Bone marrow (tissue), 2 donors: ENCODE measurements at places on chromosomes 7 and 10.
A peak's percentile ranks its signal among the peaks of the same experiment; 100 is the strongest.

DNA sequence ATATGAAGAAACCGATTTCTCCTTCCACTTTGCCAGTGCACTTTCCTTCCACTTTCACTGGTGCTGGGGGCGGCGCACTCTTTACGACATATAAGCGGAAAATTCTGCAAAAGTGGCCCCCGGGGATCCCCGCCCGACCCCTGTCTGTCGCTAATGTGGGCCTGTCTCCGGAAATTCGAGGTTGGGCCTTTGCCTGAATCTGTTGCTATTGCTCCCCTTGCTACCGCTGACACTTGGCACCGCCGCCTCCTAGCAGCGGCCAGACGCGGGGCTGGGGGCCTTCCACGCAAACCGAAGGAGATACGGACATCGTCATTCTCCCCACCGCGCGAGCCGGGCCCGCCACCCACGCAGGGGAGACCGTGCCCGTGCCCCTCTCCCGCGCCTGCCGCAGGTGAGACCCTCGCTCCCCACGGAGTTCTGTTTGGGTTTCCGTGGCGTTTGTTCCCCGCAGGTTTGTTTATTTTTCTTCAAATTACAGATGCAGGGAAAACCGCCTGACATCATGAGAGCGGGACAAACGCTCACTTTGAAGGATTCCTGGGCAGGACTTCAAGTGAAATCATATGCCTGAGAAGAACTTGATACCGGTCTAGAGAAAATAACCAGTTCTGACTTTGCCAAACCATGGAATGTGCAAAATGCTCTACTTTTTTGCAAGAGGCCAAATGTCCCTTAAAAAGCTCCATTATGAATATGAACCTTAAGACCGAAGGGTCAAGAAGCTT is 5.0 kb downstream of the TWIST1 start:
- no peak for DNase-seq

DNA sequence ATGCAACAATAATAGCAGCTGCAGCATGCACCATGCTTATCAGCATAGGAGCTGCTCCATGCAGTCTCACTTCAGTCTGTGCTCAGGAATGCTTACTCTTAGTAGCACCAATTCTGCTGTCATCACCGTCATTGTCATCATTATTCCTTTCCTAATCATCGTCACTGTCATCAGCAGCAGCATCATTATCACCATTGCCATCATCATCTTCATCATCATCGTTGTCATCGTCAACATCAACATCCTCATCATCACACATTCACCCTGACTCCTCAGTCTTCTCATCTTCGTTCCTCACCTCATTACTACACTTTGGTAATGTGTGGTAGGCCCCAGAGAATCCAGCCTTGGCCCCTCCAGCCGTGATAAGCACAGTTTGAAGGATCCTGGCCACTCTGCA is 545.0 kb downstream of the TNS3 start:
- no peak for DNase-seq

DNA sequence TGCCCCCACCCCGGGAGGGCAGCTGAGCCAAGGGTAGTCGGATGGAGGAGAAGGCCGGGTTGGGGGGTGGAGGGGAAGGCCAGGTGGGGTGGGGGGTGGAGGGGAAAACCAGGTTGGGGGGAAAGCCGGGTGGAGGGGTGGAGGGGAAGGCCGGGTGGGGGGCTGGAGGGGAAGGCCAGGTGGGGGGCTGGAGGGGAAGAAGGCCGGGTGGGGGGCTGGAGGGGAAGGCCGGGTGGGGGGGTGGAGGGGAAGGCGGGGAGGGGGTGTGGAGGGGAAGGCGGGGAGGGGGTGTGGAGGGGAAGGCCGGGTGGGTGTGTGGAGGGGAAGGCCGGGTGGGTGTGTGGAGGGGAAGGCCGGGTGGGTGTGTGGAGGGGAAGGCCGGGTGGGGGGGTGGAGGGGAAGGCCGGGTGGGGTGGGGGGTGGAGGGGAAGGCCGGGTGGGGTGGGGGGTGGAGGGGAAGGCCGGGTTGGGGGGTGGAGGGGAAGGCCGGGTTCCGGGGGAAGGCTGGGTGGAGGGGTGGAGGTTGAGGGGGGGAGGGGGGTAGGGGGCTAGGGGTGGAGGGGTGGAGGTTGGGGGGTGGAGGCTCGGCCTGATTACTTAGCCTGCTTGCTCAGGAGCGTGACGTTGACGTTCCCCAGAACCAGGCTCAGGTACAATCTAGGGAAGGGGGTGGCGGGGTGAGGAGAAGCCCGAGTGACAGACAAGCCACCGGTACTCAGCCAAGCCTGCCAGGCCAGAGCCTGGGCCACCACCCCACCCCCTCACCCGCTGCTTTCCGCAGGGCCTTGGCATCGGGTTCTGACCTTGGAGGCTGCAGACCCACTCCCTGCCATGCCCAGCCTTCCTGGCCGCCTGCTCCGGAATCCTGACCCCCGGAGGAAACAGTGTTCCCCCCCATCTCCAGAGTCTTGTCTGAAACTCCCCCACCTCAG is 5.6 kb downstream of the TMEM120A start:
- no peak for DNase-seq

DNA sequence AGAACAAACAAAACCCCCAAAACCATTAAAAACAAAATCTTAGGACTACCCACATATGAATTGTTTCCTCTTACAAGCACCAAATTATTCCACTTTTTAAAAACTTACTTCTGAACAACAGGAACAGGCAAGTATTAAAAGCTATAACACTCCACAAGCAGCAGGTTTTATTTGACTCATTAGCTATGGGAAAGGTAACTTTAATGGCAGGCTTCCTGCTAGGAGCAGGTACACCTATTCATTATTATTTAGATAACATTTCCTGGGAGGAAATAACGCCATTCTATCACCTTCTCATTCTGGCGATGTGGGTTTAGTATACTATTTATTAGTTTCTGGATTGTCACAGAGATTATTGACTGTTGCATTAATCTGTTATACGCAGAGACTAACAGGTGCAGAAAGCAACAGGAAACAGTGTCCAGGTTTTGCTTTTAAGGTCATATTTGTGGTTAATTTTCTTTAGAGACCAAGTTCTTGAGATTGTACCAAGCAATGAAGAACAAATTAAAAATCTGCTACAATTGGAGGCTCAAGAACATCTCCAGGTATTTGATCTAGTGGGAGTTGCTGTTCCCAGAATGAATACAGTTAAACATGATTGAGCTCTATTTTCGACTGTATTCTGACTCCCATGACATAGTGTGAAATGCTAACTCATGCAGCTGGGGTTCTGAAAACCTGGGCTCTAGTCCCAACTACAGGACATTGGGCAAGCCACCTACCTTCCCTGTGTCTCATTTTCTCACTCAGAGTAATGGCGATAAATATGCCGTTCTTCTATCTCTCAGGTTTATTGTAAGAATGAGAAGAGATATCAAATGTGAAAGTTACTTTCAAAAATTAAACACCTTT is 2.0 kb downstream of the CPA2 start:
- DNase-seq: no peak

- no peak for DNase-seq
These were observed 7.9 kb downstream of the TBATA start for GRCh38 chr10:70777063-70777875.

DNA sequence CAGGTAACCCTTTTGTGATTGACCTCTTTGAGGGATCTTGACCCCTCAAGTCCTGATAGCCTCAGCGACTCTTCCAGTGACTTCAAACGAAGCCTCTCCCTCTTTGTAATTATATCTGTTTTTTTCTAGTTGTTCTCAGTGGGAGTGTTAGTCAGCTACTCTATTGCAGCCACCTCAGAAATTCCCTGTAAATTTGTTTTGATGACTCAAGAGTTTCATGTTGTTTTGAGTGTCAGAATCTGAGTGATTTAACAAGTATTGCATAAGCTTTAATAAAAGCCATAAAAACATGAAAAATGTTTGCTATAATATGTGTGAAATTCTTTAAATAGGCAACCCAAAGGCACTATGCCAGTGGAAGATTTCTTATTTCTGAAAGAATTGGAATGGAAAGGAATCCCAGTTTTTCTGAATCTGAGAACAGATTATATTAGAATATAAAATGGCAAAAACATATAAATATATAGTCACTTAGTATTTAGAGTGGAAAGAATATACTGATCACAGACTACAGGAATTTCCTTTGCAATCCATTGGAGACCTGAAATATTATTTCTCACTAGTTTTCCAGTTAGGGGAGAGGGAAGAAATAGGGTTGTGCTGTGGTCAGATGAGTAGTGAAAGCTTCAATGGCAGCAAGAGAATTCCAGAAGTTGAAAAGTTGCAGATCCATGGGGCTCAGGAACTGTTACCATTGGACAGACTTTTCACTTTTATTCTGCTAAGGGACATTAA is 94.4 kb upstream of the SEMA3C start:
- no peak for DNase-seq

GRCh38 chr7:36711256-36711655 is 13.0 kb downstream of the AOAH start:
- no peak for DNase-seq

DNA sequence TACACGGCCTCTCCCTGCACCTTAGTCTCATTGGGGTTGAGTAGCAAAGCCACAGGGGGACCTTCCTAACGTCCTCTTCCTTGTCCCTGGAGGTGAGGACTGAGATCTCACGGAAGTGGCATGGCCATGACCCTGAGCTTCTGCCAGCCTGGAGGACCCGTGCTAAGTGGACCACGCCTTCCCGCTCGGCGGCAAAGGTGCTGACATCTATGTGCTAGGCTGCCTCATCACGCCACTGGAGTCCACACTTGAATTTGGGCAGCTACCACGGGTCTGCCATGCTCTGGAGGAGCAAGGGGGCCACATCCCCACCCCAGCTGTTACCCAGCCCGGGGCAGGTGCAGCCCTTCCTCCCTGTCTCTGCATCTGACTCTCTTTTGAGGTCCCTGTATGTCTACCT is 15.3 kb downstream of the GHRHR start:
- DNase-seq: no peak

GRCh38 chr7:85896531-85896930 is 709.7 kb upstream of the SEMA3D start:
- no peak for DNase-seq

GRCh38 chr7:141118767-141119166 is 44.9 kb downstream of the TMEM178B start:
- no peak for DNase-seq

DNA sequence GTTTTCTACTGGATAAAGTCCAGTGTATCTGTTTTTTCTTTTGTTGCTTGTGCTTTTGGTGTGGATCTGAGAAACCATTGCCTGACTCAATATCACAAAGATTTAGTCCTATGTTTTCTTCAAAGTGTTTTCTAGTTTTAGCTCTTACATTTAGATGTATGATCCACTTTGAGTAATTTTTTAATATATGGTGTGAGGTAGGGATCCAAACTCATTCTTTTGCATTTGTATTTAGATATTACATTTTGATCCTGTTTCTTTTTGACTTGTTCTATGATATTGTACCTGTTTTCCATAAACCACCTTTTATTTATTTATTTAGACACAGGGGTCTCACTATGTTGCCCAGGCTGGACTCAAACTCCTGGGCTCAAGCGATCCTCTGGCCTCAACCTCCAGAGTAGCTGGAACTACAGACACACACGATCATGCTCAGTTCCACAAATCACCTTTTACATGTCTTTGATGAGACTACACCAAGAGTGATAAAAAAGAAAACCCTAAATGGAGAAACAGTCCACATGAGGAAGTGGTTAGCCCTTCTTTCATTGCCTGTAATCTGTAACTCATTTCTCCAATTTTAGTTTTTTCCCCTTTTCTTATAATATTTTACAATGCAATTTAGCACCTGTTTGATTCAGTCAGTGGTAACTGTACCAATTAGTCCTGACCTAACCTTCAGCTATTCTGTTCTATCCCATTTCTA is 86.0 kb downstream of the SLC37A3 start:
- DNase-seq: no peak

DNA sequence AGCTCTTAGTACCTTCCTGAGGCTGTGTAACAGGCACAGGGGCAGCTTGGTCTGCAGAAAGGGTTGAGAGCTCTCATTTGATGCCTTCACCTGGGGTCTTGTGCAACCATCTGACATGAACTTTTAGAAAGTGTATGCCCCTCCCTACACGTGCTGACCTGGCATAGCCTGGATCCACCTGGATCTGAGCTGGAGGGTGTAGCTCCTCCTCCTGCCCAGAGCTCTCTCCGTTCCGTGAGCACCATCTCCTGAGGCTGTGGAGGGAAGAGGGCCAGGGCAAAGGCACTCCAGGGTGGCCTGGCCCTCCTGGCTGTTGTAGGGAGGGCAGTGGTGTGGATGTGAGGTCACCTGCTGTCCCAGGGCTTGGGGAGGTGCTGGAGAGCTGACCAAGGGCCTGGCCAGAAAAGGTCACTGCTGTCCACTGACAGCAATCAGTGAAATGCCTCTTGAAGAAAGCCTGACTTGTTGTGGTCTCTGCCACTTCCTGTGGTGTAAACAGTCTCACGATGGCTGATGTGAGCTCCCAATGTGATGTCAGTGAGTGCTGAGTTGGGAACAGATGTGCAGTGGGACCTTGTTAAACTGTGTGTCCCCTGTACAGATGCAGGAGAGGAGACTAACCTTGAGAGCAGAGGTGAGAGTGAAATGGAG is 23.0 kb downstream of the AMZ1 start:
- DNase-seq: peak; percentile 54

- DNase-seq: no peak
These were observed 1.5 kb downstream of the UNC5B start for GRCh38 chr10:71213761-71214440.

DNA sequence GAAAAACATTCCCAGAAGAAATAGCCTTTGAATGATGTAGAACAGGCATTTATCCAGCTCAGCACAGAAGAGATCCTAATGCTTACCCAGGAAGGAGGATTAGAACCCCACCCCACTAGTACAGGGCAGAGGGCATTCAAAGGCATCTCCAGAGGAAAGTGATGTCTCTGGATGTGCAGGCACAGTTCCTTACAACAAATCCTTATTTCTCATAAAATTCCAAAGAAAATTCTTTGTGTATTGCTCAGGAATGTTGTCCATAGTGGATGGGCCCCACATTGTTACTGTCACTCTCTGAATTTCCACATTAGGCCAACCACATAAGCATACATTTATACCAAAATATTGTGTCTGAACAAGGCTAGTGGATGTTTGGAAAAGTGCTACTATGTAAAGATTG is 243.0 kb downstream of the ADRA2A start:
- no peak for DNase-seq

DNA sequence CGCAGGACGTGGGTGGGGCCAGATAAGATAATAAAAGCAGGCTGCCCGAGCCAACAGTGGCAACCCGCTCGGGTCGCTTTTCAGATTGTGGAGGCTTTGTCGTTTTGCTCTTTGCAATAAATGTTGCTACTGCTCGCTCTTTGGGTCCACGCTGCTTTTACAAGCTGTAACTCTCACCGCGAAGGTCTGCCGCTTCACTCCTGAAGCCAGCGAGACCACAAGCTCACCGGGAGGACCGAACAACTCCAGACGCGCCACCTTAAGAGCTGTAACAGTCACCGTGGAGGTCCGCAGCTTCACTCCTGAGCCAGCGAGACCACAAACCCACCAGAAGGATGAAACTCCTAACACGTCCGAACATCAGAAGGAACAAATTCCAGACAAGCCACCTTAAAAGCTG is 286.6 kb upstream of the MAGI2 start:
- no peak for DNase-seq

- no peak for DNase-seq
These were observed 2.1 kb downstream of the NPC1L1 start for GRCh38 chr7:44538798-44539668.
